ENCODE measurements at places on chromosomes 6 and 20.

DNA sequence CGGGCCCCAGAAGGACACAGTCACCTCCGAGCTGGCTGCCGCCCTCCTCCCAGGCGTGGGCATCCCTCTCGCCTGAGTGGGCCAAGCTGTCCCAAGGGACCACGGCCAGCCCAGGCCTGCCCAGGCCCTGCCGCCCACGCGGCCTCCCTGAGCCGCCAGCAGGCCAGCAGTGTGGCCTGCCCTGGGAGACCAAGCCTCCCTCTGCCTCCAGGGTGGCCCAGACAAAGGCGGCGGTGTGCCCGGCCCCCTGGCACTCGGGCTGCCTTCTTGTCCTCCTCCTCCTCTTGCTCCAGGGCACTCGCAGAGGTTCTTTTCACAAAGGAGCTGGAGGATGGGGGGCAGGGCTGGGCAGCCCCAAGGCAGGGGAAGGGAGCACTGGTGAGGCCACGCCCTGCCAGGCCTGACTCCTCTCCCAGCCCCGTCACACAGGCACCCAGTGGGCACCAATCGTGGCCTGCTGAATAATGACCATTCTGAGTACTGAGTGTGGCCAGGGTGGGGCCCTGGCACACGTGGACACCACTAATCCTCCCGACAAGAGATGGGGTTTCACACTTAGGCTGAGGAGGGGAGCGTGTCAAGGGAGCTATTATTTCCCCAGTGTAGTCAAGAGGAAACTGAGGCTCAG lies 25.3 kb downstream of the NOL4L start:
- no peak for DNase-seq

DNA sequence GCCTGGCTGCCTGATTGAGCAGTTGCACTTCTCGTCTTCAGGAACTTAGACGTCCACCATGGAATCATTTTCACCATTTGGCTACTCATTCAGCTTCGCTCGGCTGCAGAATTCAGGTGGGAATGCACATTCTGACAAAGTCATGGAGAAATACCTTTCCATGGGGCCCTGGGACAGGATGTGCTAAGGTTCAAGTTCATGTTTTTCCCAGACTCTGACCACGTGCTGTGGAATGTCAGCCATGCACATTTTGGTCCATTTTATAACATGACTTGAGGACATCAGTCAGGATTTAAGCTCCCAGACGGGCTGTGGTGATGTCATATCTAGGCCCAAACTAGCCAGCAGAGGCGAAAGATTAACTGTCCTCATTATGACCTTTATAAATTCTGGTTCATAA lies 205.3 kb downstream of the TBXT start:
- DNase-seq, result no peak

DNA sequence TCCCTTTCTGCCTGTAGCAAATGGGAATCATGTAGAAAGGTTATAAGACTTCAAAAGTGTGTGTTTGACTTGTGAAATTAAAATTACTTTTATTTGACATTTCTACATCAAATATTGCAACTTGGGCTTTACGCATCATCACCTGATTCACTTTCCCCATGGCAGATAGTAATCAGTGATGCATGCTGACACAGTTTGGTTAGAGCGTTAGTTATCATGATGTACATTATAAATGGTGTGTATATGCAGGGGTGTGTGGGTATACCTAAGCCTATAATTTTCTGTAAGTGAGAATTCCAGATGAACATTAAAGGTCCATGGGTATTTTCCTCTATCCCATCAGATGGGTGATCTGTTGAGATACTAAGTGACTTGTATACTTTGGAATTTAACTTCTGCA lies 141.5 kb downstream of the KLHL32 start:
- no peak for DNase-seq

DNA sequence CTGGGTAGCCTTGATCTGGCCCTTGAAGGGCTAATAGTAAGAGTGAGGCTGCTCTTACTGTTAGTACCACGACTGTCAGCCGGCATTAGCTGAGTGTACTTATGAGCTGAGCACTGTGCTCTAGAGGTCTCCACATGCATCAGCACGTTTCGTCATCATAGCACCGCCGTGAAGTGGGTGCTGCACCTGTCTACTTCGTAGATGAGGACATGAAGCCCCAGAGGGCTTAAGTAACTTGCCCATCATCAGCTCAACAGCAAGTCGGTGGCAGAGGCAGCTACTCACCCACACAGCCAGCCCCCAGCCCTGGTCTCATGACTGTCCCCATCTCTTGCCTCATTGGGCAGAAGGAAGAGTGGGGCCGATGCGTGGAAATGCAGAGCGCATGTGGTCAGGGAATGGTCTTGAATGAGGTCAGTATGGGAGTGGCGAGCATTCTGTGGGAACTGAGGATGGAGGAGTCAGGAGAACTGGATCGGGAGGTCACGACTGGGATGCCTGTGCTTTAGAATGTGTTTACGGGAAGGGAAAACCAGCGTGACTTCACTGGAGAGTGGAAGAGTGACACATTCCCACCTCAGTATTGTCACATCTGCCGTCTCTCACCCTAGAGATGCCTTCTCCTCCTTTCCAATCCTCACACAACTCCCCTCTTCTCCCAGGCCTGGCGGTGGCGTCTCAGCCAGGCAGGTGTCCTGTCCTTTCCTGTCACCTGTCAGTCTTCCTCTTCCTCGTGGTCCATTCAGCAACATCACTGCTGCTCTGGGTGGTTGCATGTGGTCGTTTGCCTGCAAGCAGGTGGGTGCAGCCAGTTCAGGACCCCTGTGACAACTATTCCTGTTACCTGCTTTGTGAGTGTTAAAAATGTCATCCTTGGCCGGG lies 6.0 kb downstream of the SYTL3 start:
- DNase-seq, result no peak

DNA sequence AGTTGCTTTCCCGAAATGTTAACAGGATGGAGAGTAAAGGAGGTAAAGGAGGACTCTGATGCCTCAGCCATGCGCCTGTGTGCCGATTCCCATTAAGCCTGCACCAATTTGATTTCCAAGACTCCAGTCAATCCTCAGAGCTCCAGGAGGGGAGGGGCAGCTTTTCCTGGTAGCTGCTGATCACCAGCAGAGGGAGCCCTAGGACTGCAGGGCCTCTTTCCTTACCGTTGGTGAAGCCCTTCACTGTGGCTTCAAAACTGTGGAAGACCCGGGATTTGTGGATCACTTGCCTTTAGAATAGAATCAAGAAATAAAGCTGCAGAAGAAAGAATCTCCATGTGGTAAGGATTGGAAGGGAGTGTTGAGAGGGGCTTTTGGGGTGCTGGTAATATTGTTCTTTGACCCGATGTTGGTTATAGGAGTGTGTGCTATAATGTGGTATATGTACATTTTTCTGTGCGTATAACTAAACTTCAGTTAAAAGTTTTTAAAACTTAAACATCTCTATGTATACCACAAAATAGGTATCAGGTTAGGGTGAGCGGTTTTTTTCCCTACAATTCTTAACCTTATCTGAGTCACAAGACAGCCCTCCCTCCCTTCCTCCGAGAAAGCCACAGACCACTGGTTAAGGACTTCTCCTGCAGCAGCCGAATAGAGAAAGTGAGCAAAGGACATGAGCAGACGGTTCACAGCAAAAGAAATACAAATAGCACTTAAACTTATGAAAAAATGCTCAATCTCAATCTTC lies 6.9 kb upstream of the OSER1 start:
- peak; percentile 44 for DNase-seq

DNA sequence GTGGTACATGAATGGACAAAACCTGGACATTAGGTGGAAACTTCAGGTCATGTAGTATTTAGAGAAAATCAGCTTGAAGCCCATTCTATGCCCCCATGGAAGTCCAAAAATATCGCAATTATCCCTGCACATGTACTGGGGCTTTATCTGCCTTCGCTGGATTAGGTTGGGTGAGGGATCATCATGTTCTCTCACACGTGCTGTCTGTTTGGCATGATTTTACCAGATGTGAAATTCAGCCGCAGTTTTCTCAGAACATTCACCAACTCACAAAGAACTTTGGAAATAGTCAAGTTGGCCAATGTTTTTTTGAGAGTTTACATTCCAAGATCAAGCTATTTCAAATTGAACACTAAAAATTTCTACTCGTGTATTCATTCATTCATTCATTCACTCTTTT lies 459.8 kb upstream of the CITED2 start:
- DNase-seq, result no peak

DNA sequence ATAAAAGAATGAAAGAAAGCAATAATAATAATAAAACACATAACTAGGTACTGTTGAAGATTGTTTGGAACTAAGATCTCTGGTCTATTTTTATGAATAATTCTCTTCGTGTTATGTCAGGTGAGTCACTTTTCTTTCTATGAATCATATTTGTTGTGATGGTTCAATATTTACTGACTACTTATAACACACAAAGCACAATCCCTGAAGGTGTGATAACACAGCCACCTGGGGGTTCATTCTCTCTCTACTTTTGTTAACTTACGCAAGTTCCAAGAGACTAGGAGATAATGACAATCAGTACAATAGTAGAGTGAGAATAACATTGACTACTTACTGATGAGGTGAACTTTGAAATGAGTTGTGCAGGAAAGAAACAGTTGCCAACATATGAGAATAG lies 149.9 kb downstream of the IBTK start:
- no peak for DNase-seq

- DNase-seq, result no peak
Observed at GRCh38 chr20:54131675-54132611, 41.8 kb downstream of the CYP24A1 start.

DNA sequence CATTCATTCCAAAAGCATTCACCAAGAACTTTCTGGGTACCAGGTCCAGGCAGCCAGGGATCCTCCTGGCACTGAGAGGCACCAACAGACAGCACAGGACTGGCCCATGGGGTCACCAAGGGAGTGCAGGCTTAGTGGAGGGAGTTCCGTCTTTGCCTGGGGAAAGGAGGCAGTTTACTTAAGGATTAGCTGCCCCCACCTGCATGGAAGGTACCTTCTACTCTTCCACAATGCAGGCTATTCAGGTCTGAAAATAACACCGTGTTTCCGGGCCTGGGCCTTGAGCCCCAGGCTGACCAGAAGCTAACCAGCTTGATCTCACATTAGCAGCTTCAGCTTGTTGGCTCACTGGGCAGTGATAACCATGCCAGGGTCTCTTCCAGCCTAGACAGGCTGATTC lies 199.4 kb downstream of the FOXA2 start:
- DNase-seq, result no peak

GRCh38 chr20:4810426-4811019 lies 88.8 kb downstream of the PRND start:
- no peak for DNase-seq

- no peak for DNase-seq
Observed at GRCh38 chr20:62141397-62142251, 1.6 kb downstream of the PSMA7 start.

- no peak for DNase-seq
Observed at GRCh38 chr6:26358511-26358981, 6.5 kb upstream of the BTN3A2 start.

DNA sequence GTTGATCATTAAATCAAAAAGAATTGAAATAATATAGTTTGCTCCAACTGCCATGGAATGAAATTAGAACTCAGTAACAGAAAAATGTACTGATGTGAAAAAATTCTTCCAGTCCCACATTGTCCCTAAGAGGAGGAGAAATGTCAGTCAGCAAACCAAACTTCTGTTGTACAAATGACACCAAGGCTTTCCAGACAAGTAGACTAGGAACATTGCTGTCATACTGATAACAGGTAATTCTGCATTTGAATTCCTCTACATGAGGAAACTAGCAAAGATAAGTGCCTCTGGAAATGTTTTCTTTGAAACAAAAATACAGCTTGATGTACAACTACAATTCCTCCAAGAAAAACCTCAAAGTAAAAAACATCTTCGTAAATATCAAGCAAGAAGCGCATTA lies 90.2 kb downstream of the HIVEP1 start:
- DNase-seq, result no peak

GRCh38 chr20:46040902-46041535 lies 12.0 kb downstream of the SLC12A5 start:
- no peak for DNase-seq

DNA sequence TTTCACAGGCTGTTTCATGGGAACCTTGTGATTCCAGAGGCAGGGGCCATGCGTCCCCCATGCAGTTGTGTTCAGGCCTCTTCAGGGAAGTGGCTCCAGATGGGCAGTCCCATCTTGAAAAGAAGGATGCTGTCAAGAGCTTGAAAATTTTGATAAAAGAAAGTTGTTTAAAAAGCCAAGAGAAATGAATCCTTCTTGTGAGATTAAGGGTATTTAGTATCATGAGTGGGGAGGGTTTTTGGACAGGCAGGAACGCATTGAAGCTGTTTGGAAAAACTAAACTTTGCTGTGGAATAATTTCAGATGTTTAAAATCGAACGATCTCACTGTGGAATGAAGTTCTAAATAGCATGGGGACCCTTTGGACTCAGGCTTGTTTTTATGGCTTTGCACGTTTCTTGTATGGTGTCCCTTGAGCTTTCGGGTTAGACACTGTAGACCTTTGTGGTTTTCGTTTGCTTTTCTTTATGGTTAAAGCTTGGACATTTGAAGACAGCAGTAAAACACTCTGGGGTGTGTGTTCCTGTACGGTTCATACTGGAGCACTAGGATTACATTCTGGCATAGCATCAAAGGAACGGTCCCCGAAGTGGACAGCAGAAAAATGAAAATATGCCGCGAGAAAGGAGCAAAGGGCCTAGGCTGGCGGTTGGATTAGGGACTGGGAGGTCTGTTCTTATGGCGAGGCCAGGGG lies 18.2 kb downstream of the KIF25 start:
- no peak for DNase-seq

- no peak for DNase-seq
Observed at GRCh38 chr6:22322103-22323030, 25.5 kb upstream of the PRL start.

GRCh38 chr6:147037881-147038280 lies 166.3 kb upstream of the STXBP5 start:
- no peak for DNase-seq

DNA sequence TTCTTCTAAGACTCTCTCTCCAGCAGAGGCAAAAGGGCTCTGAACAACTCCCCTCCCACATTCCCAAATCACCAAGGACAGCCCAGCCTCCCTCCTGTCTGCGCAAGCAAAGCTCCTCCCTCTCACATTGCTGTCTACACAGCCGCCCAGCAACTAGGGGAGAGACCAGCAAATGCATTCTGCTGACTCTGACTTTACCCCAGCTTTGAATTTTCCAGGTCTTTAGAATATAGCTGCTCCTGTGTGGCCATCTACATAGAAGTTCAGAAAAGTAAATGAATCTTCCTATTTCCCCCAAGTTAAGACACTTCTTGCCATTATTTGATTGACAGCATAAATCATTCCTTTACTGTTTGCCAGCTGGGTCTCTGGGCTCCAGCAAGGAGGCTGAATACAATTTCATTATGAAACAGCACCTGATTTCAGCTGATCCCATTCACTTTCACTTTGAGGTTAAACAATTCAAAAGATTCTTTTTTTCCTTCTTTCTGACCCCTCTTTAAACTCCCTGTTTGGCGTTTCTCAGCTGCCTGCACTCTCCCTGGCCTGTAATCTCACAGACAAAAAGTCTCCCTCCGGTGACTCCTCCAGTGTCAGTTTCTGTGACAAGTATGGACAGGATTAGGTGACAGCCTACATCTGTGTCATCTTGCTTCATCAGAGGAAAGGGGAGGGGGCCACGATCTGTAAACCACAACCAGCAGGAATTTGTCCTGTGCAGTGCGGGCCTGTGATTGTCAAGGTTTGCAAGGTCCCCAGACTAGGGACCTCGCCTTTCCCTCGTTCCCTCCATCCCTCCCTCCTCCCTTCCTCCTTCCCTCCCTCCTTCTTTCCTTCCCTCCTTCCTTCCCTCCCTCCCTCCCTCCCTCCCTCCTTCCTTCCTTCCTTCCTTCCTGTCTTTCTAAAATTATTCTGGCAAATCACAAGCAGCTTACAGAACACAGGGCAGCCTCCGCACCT lies 205.6 kb upstream of the RIN2 start:
- no peak for DNase-seq

- no peak for DNase-seq
Observed at GRCh38 chr6:166456395-166457156, 73.8 kb upstream of the MPC1 start.

GRCh38 chr20:13432126-13432525 lies 206.6 kb downstream of the TASP1 start:
- DNase-seq, result no peak

Data from stromal cell of bone marrow (primary cell).